Mucosa of gallbladder (tissue), 1 donor: ENCODE measurements at places on chromosomes 5 and 9.

DNA sequence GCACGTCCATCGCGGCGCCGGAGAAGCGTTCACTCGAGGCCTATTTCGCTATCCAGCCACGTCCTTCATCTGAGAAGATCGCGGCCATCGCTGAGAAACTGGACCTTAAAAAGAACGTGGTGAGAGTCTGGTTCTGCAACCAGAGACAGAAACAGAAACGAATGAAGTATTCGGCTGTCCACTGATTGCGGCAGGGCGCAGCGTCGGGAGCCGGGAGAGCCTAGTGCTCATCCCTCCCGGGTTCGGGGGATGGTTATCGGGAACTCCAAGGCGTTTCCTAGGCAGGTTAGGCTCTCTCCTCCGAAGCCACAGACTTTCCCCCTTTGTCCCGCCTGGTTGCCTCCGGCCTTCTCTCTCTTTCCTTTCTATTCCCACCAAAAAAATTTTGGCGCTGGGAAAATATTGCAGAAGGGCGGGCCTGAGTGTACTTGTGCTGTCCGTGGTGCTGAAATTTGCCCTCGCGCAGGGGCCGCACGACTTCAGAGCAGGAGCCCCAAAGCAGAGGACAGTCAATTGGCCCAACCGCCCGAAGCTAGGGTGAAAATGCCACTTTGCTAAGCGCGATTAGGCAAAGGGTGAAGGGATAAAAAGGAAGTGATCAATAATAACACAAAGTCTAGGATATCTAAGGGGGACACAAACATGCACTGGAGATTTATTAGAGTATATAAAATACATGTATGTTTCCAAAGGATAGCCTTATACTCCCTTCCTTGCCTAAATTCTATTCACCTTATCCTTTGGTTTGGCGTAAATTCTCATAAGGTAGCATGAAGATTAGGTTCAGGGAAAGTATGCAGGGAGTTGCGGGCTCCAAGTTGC, 1.8 kb downstream of the POU4F3 start:
- peak; percentile 53 for DNase-seq

- no peak for DNase-seq
Measured at GRCh38 chr5:111116550-111116949, 24.4 kb downstream of the WDR36 start.

- DNase-seq: no peak
Measured at GRCh38 chr9:136363949-136364748, 605 bp upstream of the DNLZ start.

- no peak for DNase-seq
Measured at GRCh38 chr5:208449-209114, 9.4 kb downstream of the CCDC127 start.

- DNase-seq: no peak
Measured at GRCh38 chr9:128153947-128154695, 4.9 kb downstream of the LCN2 start.

DNA sequence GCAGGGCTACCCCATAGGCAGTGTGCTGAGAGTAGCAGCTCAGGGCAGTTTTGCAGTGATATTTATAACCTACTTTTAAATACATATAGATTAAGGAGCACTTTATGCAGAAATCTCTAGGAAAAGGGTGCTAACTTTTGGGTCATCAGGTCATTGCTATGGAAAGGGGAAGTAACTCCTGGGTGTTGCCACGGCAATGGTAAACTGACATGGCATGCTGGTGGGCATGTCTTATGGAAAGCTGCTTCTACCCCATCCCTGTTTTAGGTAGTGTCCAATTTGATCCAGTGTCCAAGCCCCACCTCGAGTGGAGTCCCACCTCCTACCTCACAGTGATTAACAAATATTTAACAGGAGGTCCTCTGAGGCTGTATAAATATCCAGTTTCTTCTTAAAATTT, 56.8 kb upstream of the XPA start:
- DNase-seq: no peak

DNA sequence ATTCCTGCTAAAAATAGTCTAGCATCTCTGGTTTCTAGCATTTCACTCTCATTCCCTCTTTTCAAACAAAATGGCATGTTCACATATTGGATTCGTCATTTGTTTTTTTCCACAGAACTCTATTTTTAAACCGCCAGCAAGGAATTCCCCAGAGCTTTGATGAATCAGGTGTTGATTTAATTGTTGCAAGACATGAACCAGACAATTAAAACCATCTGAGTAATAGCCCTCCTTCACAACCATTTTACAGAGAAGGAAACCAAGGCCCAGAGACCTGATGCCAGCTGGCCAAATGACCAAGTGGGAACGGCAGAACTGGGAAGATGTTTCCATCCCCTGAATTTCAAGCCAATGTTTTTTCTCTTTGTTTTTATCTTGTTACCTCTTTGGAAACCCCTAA, 167.0 kb downstream of the CAAP1 start:
- no peak for DNase-seq

GRCh38 chr5:5348135-5348534, 74.3 kb upstream of the ICE1 start:
- DNase-seq: no peak

GRCh38 chr5:144356489-144356888, 185.8 kb downstream of the KCTD16 start:
- no peak for DNase-seq

DNA sequence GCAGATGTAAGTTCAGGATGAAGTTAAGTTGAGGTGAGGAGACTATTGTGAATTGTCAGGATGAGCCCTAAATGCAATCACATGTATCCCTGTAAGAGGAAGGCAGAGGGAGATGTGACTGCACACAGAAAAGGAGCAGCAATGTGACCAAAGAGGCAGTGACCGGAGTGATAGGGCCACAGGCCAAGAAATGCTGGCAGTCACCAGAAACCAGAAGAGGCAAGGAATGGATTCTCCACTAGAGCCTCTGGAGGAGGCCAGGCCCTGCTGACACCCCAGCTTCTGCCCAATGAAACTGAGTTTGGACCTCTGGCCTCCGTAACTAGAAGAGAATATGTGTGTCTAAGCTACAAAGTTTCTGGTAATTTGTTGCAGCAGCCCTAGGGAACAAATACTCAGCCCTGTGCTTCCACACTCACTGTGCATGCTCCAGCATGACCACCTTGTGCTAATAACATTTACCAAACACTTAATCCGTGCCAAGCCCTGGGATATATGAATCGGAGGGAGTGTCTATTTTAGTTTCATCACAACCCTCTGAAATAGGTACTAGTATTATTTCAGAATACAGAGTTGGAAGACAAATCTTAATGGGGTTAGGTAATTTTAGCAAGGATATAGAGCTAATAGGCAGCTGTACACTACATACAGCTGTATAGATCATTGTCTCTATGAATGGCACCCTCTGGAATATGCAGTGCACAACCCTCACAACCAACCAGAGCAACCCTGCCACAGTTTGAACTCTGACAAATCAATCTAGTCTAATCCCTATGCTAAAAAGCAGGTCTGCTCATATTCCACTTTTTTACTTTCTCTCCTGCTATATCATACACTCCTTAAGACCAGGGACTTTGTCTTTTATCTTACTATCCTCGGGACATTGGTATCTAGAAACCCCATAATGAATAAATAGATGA, 7.8 kb upstream of the GPX8 start:
- no peak for DNase-seq
